ENCODE measurements at places on chromosomes 6 and 20.

GRCh38 chr6:25012657-25013056, 76.9 kb upstream of the RIPOR2 start:
- DNase-seq = peak; percentile 94

DNA sequence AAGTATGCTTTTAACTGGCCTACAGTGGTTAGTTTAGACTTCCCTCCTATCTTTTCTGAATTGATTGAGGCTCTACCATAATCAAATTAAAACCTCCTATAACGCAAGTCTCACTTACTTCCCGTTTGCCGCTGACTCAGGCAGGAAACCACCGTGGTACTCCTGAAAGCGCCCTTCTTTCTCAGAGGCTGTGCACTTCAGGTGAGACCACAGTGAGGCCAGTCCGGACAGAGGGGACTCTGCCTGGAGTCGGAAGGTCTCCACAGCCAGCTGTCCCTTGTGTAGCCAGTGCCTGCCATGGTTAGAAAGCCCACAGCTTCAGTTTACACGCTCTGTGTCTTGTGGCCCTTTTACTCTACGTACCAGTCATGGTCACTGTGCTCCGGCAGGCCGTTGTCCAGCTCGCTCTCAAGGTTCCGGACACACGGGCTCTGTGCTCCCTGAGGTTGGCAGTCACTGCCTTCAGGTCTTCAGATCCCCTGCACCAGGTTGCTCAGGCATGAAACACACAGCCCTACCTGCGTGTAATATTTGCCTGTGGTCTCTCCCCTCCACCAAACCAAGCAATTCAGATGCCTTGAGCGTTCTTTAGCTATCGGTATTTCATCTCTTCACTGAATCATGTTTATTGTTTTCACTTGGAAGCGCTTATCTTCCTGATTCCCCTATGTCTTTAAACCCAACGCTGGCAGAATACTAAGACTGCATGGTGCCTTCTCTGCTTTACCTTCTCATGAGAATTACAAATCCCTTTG, 178.8 kb downstream of the SMOC2 start:
- no peak for DNase-seq

- no peak for DNase-seq
Measured at GRCh38 chr6:116512111-116512559, 696 bp downstream of the CALHM5 start.

- DNase-seq = peak; percentile 23
Measured at GRCh38 chr20:61184194-61184593, 67.9 kb upstream of the CDH4 start.

DNA sequence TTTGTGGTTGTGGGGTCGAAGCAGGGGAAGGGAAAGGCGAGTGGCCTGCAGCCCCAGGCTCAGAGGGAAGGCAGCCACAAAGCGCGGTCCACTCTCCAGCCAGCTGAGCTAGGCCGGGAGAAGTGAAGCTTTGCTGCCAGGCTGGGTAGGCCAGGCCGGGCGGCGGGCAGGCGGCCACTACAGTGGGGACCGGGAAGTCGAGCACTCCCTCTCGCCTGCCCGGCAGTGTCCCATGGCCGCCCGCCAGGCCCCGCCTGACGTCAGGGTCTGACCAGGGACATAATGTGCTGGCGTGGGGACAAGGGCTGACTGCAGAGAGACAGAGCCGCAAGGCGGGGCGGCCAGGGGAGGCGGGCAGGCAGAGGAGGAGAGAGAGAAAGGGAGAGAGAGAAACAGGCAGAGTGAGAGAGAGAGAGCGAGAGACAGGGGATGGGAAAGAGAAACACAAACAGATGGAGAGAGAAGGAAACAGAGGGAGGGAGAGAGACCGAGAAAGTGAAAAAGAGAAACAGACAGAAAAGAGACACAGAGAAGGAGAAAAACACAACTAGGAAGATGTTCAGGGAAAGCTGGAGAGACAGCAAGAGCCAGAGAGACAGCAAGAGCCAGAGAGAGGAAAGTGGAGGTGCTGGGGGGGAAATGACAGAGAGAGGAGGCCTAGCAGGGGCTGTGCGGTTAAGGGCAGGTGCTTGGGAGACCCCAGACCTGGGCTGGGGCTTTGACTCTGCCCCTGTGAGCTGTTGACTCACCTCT, 94.5 kb upstream of the PTPN1 start:
- peak; percentile 64 for DNase-seq

GRCh38 chr6:141744971-141745370, 387.8 kb upstream of the GJE1 start:
- no peak for DNase-seq

GRCh38 chr20:57350081-57350710, 859 bp upstream of the RAE1 start:
- peak; percentile 7 for DNase-seq

DNA sequence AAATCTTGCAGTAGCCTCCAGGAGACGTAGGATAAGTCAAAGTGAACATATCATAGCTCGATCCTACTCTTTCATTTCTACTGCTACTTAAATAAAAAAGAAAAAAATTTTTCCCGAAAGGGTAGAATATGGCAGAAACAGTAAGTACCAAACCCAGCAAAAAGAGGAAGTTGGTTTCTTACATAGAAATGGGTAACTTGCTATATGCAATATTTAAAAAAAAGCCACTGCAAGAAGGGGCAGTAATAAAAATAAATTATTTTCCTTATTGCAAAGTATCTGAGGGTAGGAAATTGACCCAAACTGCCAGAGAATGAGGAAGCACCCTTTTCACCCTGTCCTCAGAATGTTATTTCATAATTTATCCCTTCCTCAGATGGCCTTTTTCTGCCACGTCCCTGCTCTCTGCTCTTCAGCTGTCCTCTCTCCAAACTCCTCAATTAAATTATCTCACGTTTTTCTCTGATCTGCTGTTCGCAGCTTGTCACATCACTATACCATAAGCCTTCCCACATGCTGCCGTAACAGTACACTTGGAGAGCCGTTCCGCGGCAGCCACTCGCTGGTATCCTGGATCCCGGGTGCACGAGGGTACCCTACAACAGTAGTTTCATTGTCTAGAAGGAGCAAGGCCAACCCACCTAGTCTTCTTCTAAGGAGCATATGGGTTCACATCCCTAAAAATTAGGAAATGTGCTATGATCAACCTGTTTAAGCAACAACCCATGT, 149.6 kb downstream of the BACH2 start:
- DNase-seq = no peak

- DNase-seq = no peak
Measured at GRCh38 chr20:58611236-58612030, 39.6 kb upstream of the STX16 start.

- no peak for DNase-seq
Measured at GRCh38 chr20:63529861-63530787, 7.1 kb downstream of the PTK6 start.

DNA sequence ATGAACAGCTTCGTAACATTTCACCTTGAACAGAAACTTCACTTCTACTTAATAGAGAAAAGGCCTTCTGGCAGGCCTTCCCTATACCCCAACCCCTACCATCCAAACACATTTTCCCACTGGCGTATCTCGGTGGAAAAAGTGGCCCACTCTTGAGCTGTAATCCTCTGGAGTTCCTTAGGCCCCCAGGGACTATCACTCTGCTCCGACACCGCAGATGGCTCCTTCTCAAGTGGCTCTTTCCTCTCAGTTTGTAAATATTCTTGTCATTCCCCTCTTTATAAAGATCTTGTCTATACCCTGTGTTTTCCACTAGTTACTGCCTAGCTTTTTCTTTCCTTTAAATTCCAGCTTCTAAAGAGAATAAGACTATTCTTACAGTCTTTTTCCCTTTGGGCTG, 108.7 kb downstream of the MYB start:
- DNase-seq = no peak

- peak; percentile 57 for DNase-seq
Measured at GRCh38 chr6:24891004-24891403, 44.8 kb downstream of the RIPOR2 start.

- DNase-seq = peak; percentile 58
Measured at GRCh38 chr6:81169166-81169565, 583.3 kb downstream of the TENT5A start.

DNA sequence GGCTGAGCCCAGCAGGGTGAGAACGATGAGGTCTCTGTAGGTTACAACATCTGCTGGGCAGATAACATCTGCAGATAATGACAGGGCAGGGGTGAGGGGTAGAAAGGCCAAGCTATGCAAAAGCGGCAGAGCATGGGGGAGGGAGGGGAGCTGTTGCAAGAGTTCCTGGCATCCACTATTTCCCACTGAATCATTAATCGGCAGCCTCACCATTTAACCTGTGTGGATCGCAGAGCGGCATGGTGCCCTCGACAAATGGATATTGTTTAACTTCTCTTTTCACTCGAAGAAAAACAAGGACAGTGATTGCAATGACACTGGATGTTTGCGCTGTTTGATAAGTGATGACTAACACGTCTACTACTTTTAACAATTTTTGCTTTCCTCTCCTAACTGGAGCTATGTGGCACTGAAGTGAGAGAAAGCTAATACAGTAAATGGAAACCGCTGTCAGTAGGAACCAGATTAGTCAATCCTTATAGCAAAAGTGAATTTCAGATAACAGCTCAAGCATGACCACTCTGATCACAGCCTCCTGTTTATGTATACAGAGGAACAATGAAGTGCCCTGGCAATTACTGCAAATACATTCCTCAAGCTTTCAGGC, 381.5 kb downstream of the TFAP2A start:
- DNase-seq = no peak

DNA sequence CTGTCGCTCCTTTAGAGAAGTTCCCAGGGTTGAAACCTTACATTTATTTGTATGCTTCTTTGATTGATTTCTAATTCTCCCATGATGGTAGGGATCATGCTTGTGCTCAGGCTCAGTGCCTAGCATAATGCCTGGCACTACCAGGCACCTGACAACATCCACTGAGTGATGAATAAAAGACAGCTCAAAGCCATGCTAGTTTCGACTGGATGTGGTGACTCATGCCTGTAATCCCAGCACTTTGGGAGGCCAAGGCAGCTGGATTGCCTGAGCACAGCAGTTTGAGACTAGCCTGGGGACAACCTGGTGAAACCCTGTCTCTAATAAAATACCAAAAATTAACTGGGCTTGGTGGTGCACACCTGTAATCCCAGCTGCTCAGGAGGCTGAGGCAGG, 11.6 kb upstream of the CD164 start:
- peak; percentile 20 for DNase-seq

GRCh38 chr6:51562198-51562597, 525.2 kb downstream of the PKHD1 start:
- no peak for DNase-seq

DNA sequence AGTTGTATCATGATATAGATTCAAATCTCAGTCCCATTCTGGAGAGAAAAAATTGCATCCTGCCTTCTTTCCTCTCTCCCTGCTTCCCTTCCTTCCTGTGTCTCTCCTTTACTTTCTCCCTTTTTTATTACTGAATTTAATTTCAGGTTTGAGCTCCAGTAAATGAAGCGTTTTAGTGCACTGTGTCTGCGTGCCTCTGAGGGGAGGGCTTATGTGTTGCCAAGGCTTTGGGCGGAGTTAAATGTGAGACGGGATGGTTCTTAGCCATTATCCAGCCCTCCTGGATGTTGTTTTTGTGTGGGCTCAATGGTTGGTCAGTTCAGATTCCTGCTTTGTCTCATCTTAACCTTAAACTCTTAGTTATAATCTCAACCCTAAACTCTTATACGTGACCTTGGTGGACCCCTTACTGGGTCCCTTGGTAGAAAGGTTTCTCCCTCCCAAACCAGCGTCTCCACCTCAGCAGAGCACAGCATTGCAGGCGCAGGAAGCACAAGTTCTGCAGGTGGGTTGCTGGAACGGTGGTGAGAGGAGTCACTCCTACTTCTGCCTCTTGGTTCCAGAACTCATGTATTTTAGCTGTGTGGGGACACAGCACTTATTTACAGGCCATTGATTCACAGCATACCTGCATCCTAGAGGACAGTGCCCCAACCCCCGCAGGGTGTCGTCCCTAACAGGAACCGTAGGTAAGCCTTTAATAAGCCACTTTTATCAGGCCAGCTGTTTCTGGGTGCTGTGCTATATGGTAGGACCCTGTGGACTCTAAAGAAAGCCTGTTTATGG, 68.5 kb downstream of the DNAH8 start:
- no peak for DNase-seq

- no peak for DNase-seq
Measured at GRCh38 chr6:111550195-111550594, 55.5 kb downstream of the TRAF3IP2 start.

GRCh38 chr6:139436200-139436956, 61.9 kb upstream of the CITED2 start:
- peak; percentile 63 for DNase-seq

DNA sequence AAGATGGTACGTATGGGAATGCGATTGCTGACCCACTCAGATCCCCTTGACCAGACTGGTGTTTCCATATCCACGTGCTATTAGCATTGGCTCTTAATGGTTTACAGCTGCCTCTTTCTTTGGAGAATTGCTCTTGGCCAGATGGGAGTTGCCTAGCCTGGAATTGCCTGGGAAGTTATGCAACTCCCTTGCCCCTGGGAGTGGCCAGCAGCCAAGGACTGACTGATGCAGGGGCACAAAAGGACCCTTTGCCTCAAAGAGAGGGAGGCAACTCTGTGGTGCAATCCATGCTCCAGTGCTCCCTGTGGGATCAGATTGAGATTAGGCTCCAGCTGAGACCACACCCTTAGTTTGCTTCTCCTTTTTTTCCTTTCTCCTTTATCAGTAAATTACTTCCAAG, 203.5 kb upstream of the JAG1 start:
- DNase-seq = no peak

DNA sequence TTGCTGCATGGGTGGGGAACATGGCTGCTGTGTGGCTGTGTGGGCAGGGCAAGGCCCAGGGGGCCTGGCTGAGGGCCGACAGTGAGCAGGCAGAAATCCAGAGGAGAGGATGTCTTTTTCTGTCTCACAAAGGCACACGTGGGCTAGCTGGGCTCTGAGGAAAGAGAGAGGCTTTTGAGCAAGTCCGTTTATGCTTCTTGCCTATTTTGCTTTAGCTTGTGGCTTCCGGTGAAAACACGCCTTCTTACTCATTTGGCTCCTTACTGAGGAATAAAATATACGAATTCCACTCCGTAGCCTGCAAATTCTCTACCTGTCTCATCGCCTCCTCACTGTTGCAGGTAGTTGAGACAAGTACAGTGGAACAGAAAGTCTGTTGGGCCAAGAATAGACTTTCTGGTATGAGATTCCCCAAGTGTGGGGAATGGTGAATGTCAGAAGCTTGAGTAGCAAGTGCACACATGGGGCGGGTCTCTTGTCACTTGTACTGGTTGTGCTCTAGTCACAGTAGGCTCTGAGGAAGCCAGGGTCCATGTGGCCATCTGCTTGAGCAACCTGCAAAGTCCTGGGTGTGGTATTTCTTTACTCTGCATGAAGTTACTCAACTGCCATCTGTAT, 28.4 kb downstream of the WRNIP1 start:
- DNase-seq = no peak
